Cortex of kidney (tissue), 1 donor: ENCODE measurements at places on chromosomes 11 and 22.

GRCh38 chr22:47452184-47452583 lies 689.7 kb downstream of the TBC1D22A start:
- no peak for DNase-seq

DNA sequence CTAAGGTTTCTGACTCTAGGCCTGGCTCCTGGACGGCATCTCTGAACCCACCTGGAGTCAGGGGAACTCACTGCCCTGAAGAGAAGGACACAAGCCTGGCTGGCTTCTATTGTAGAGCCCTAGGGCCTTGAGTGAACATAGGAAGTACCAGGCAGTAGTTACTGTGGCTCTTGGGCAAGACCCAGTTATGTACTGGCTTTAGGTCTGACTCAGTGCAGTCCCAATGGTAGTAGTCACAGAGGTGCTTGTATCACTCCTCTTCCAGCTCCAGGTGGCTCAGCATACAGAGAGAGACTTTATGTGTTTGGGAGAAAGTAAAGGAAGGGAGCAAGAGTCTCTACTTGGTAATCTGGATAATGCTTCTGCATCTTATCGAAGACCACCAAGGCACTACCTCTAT lies 13.9 kb upstream of the PAK1 start:
- DNase-seq: no peak

- no peak for DNase-seq
Observed at GRCh38 chr22:47369020-47369419, 606.6 kb downstream of the TBC1D22A start.

- DNase-seq: no peak
Observed at GRCh38 chr11:127052404-127052803, 51.8 kb upstream of the KIRREL3 start.

DNA sequence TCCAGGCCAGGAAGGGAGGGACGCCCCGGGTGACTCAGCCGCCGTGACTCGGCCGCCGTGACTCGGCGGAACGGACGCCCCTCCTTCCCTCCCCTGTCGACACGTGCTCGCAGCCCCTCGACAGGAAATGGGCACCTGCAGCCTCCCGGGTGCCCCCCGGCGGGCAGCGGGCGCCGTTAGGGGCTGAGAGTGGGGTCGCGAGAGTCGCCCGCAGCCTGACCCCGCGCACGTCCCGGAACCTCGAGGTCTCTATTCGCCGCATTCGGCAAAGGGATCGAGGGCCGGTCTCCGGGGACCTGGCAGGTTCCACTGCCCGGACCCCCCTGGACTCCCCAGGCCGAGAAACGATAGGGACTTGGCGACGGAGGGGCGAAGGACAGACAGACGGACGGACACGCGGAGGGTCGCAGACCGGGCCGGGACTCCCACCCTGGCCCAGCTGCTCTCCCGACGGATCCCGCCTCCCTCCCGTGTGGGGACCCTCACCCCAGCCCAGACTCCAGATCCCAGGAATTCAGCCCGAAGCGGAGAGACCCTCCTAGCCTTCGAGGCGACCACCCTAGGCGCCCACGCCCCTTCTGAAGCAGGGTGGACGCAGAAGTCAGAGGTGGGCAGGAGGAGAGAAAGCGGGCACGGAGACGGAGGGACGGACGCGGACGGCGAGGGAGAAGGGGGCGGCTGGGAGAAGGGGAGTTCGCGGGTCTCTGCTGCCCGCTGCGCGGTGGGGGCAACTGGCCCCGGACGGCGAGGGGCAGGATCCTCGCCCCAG lies 648 bp downstream of the FOSL1 start:
- DNase-seq: no peak

GRCh38 chr11:8754241-8754640 lies 71.6 kb downstream of the RPL27A start:
- DNase-seq: no peak

GRCh38 chr11:69732910-69733309 lies 29.1 kb upstream of the FGF19 start:
- no peak for DNase-seq

GRCh38 chr22:31852691-31853421 lies 91.5 kb upstream of the YWHAH start:
- no peak for DNase-seq

DNA sequence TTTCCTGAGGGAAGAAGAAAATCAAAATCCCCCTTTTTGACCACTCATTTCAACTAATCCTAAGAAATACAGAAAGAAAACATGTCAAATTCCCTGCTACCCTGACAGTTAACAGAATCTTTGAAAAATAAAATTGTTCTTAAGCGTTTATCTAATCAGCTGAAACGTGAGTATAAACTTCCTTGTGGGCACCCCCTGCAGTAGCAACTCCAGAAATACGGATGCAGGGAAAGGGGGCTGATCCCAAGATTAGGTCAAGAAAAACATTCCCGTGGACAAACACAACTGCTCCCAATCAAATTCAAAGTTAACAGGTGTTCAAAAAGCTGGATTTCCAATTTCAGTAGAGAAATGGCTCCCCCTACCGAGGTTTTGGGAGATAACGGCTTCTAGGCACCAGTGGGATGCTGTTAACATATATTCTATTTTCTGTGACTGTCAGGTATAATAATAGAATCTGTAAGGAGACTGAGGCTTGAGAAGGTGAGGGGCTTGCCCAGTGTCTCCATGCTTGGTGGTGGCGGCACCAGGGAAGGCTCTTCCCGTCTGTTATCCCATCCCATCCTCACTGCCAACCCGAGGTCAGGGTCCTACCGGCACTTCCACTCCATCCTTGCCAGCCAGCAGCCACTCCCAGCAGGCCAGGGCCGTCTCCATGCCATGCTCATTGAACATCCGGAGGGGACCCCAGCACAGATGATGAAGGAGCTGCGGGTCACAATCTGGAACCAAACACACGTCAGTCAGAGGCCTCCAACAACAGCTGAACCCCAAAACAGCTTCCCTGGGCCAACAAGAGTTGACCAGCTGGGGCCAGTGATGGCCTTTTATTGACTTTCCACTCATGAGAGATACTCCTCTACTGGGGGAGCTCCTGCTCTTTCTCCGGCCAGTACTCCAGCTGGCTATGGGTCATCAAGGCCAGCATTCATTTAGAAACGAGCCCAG lies 32.0 kb upstream of the SERPIND1 start:
- no peak for DNase-seq

GRCh38 chr11:46238078-46238966 lies 39.1 kb upstream of the CREB3L1 start:
- no peak for DNase-seq

DNA sequence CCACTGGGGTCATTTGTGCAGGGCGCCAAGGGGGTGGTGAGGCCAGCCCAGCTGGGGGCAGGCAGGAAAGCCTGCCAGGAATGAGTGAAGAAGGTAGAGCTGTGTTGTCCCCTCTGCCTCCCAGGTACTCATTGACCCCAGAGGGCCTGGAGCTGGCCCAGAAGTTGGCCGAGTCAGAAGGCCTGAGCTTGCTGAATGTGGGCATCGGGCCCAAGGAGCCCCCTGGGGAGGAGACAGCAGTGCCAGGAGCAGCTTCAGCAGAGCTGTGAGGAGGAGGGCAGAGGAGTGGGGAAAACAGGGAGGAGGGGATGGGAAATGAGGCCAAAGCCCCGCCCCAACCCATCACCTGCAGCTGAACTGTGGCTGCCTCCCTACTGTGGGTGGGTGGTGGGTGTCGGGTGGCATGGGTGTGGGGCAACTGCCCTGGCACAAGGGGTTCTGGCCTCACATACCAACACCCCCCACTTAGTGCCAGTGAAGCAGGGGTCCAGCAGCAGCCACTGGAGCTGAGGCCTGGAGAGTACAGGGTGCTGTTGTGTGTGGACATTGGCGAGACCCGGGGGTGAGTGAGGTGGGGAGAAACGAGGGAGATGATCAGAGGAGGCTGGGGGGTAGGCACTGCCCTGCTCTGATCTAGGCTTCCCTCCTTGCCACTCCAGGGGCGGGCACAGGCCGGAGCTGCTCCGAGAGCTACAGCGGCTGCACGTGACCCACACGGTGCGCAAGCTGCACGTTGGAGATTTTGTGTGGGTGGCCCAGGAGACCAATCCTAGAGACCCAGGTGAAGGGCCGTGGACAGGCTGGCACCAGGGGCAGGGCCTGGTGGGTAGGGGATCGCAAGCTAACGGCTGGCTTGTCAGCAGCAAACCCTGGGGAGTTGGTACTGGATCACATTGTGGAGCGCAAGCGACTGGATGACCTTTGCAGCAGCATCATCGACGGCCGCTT lies 3.0 kb downstream of the MUS81 start:
- DNase-seq: no peak

DNA sequence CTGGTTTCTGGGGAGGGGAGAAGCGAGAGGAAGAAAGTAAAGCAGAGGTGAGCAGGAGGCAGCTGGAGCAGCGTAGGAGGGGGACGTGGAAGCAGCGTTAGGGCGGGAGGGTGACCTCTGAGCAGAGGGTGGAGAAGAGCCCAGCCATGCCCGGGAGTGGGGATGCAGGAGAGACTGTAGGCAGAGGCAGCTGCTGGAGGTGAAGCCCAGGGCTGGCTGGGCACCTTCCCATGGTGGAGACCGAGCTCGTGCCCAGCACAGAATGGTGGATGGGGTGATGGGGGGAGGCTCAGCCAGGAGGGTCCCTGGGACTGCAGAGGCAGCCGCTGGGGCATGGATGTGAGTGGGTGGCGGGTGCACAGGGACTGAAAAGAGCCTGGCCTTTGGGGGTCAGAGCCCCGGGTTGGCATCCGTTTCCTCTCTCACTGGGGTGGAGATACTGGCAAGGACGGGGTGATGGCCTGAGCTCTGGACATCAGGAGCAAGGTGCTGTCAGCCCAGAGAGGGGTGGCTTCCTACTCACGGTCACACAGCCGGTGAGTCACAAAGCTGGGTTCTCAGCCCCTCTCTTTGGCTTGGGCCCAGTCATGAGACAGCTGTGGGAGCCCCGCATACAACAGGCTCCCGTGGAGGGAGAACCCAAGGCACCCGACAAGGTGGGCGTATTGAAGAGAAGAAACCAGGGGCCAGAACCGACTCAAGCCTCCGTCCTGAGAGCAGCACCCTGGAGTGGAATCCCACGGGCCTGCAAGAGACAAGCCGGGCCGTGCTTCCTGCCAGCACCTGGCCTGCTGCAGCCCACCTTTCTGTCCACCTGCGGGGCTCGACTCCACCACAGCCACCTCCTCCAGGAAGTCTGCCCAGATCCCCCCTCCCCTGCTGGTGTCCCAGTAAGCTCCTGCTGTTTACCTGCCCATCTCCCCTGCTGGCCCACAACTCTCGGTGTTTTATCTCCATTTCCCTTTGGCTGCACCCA lies 45.8 kb upstream of the FGF3 start:
- no peak for DNase-seq

- DNase-seq: no peak
Observed at GRCh38 chr11:87417951-87418350, 380.2 kb downstream of the TMEM135 start.

- DNase-seq: no peak
Observed at GRCh38 chr22:25690798-25691197, 51.2 kb upstream of the MYO18B start.

GRCh38 chr11:76212086-76213035 lies 6.1 kb upstream of the WNT11 start:
- DNase-seq: no peak

GRCh38 chr11:1825785-1826451 lies 8.9 kb upstream of the SYT8 start:
- DNase-seq: no peak

GRCh38 chr11:35727140-35727539 lies 64.6 kb downstream of the TRIM44 start:
- no peak for DNase-seq

DNA sequence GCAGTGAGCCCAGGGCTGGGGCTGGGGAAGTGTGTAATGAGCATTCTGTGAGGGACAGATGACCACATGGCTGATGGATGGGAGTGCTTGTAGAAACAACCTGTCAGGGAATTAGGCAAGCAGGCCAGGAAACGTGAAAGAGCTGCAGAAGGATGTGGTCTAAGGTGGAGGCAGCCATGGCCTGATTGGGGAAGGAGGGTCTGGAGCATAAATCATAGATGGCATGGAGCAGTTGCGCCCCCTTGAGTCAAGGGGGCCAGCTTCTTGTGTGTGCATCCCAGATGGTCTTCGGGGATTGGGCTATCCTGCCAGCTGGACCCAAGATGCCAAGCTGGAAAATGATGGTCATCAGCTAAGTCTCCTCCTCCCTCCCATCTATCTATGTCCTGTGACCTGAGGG lies 119.4 kb upstream of the CLPB start:
- no peak for DNase-seq

GRCh38 chr11:70608568-70609470 lies 210.5 kb downstream of the CTTN start:
- DNase-seq: no peak

DNA sequence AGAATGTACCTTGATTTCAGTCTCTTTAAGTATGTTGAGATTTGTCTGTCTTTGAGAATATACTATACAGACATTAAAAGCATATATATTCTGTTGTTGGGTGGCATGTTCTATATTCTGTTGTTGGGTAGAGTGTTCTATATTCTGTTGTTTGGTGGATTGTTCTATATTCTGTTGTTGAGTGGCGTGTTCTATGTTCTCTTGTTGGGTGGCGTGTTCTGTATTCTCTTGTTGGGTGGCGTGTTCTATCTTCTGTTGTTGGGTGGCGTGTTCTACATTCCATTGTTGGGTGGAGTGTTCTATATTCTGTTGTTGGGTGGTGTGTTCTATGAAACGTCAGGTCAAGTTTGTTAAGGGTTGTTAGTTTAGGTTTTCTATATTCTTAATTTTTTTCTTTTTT lies 27.1 kb upstream of the CTTN start:
- DNase-seq: no peak

- DNase-seq: no peak
Observed at GRCh38 chr22:42300259-42301076, 30.0 kb upstream of the TCF20 start.

DNA sequence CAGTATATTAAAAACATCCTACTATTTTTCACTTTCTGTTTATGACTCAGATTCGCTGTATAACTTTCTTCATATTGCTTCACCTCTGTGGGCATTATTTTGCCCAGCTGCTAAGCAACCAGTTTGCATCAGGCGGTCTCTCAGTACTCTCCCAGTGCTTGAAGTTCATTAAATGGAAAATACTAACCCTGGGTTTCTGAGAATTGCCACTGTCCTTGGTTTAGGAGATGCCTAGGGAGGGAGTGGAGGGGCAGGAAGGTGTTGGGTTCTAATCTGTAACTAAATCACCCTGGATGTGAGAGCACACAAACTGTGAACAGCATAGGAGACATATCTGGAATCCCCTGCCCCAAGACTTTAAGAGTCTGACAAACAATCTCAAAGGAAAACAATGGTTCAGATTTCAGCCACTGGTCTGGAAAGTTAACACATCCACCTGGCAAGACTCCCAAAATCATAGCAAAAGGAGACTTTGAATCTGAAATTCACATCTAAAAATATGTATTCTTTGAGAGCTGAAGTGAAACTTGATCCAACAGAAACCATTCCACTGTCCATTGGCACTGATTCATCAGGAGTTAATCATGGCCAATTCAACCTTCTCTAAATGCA lies 540.0 kb downstream of the SOX6 start:
- DNase-seq: no peak
